CD4-positive, alpha-beta T cell treated with Interleukin-10 for 1 hour (primary cell): ENCODE measurements at places on chromosomes 12 and 14.

DNA sequence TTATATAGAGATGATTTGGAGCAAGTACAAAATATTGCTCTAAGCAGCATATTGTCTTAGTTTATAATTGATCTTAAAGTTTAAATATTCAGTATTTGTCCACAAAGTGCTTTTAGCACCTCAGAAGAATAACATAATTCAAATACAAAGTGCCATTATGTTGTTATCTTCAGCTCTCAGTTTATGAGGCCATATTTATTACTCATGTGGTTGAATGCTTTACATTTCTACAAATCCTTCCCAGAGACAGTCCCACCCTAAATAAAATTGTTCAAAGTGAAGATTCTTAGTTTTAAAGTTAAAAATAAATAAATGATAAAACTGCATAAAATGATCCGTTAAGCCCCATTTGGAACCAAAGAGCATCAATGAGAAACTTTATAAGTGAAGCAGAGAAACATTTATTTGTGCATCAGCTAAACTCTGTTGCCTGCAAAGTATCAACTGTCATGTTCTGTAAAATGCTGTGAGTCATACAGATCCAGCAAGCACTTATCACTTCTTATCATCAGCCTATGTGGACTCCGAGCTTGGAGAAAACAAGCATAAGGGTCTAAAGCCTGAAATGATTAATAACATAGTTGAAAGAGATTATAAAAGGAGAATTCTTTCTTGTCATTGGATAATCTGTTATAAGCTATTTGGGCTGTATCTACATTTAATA lies 218.9 kb downstream of the ADAMTS20 start:
- DNase-seq = no peak

- no peak for DNase-seq
These were observed 21.6 kb upstream of the TEX22 start for GRCh38 chr14:105376521-105377440.

DNA sequence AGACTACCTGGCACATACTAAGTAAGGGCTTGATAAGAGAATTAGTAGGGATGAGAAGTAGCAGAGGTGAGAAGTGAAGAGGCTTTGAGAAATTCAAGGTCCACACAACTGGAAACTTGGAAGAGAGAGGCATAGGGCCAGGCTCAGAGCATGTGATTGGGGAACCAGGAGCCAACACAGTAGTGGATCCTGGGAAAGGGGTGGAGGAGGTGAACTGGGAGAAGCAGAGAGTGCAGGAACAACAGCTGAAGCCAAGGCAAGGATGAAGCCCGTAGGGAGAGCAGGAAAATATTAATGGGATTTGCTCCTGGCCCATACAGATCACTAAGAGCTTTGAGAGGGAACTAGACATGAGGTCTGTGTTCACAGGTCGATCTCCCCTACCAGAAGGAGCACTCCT lies 1.4 kb upstream of the ITGB7 start:
- DNase-seq = no peak

GRCh38 chr14:105286759-105287144 lies 14.0 kb downstream of the BRF1 start:
- DNase-seq = no peak

GRCh38 chr14:56862836-56863235 lies 52.6 kb upstream of the OTX2 start:
- no peak for DNase-seq

DNA sequence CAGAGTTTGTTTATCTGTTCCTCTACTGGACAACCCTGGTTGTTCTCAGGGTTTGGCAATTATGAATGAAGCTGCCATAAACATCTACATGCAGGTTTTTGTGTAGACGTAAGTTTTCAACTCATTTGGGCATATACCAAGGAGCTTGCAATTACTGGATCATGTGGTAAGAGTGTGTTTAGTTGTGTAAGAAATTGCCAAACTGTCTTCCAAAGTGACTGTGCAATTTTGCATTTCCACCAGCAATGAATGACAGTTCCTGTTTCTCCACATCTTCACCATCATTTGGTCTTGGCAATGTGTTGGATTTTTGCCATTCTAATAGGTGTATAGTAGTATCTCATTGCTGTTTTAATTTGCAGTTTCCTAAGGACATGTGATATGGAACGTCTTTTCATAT lies 39.8 kb upstream of the FBXO33 start:
- no peak for DNase-seq

DNA sequence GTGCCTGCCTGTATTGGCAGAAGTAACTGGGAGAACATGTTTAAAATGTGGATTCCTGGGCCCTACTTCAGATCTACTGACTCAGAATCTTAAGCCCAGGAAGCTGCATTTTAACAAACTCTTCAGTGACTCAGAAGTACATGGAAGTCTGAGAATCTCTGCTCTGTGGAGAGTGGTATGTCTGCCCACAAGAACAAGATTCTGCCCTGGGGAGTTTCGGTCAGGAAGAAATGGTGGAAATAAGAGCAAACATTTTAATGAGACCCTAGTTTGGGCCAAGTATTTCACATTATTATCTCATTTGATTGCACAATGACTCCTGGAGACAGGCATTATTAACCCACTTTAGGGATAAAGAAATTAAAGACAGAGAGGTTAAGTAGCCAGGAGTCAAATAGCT lies 8.2 kb downstream of the ALDH1L2 start:
- no peak for DNase-seq

DNA sequence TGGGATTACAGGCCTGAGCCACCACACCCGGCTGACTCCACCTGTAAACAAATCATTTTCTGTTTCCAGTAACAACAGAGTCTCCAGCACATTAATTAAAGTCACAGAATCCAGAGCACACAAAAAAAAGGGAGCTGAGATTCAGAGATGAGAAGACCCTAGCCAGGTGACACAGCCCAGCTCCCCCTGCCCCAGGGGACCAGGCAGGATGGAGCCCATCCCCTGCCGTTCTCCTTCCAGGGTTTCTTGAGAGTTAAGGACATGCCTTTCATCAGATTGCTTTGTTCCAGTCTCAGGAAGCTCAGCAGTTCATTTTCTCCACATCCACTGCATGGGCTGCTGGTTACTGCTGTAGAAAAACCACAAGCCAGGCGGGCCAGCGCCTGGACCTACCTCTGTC lies 81.2 kb downstream of the RIMBP2 start:
- DNase-seq = no peak

- DNase-seq = no peak
These were observed 20.0 kb downstream of the UTP20 start for GRCh38 chr12:101299931-101300330.

DNA sequence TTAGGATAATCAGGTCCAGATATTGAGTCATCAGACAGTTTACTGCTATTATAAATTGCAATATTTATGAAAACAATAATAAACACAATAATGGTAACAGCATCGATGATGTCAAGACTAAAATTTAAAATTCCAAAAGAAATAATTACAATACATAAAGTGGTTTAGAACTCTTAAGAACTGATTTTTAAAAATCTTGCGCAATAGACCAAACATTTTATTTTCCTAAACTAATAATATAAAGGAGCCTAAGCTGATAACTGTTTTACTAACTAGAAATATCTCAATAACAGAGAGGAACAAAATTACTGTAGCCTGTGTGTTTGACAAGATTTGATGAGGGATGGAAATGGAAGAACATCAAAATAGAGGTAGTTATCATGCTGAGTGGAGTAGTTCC lies 93.9 kb upstream of the TRHDE start:
- no peak for DNase-seq

GRCh38 chr14:24952851-24953666 lies 96.9 kb downstream of the STXBP6 start:
- no peak for DNase-seq

DNA sequence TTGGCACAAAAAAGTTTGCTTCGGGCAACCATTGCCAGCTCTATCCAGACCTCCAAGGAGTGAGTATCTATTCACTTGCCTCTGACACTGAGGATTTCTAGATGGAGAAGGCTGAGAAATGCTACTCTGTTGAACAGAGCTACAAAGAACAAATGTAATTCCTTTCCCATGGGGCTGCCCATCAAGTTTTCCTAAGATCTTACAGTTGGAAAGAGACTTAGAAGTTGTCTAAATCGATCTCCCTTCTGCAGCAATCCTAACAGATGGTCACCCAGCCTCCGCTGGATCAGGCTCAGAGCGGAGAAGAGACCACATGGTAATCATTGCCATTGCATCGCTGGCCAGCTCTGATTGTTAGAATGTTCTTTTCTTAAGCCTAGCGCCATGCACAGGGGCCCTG lies 110.1 kb upstream of the BCL2L14 start:
- no peak for DNase-seq

GRCh38 chr14:26596543-26597061 lies 1.2 kb downstream of the NOVA1 start:
- no peak for DNase-seq

DNA sequence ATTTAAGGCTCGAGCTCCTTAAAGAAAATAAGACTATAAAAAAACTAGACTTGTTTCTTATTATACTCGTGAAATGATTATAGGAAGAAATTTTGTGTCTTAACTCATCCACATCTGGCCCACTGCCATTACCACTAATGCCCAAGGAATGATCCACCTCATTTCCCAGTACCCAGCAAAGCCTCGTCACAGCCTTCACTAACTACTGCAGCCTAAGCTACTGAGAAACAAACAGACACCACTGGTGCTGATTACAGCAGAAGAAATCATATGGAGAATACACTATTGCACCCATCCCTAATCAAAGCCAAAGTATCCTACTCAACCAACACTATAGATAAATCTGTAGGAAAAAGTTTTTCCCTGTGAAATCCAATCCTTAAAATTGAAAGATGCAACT lies 205.3 kb upstream of the NAV3 start:
- no peak for DNase-seq

- DNase-seq = no peak
These were observed 3.6 kb upstream of the HSPB8 start for GRCh38 chr12:119175081-119175480.

GRCh38 chr14:102518063-102518648 lies 8.6 kb upstream of the ANKRD9 start:
- DNase-seq = no peak

GRCh38 chr14:23615856-23616255 lies 20.3 kb upstream of the DHRS2 start:
- no peak for DNase-seq

- DNase-seq = no peak
These were observed 94.1 kb downstream of the GCH1 start for GRCh38 chr14:54808326-54809161.

DNA sequence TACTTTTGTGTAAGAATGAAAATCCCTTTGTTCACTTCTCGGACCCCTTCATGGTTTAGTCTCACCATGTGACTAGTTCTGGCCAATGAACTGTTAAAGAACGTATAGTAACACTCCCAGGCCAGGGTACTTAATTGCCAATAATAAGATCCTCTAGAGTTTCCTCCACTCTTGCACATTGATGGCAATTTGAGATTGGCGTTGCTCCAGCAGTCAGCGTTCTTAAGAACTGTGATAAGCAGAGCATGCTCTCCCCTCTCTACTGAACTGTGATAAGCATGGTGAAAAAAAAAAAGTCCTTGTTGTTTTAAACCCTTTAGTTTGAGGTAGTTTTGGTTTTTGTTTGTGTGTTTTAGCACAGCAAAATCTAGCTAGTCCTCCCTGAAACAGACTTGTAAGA lies 854.5 kb downstream of the SLC6A15 start:
- no peak for DNase-seq

DNA sequence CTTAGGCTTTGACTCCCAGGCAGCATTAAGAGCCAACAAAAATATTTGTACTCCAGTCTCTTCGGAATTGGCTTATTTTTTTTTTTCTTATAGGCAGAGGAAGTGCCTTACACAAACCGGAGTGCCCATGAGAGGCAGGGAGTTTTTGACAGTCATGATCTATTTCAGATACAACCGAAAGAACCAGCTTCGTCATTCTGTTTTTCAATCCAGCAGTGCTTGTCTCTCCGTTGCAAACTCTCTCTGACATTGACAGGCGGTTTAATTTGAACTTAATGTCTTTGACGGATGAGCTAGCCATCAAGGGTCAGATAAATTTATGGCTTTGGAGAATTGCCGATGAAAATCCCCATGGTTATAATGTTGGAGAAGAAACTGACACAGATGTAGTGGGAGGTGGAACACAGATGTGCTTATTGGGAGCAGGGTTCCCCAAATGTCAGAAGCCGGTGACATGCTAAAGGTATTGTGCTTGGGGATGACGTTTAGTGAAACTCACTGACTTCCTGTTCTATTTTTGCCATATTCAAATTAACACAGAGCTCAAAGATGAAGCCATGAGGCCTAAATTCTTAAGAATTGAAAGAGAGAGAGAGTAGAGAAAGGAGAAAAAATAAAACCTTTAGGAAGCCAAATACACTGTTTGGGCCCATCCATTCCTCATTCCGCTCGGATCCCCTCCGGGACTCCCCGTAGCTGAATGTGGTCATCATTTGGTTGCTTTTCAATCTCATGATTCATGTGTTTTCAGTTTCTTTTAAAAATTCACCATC lies 59.7 kb downstream of the PLXNC1 start:
- peak; percentile 63 for DNase-seq

DNA sequence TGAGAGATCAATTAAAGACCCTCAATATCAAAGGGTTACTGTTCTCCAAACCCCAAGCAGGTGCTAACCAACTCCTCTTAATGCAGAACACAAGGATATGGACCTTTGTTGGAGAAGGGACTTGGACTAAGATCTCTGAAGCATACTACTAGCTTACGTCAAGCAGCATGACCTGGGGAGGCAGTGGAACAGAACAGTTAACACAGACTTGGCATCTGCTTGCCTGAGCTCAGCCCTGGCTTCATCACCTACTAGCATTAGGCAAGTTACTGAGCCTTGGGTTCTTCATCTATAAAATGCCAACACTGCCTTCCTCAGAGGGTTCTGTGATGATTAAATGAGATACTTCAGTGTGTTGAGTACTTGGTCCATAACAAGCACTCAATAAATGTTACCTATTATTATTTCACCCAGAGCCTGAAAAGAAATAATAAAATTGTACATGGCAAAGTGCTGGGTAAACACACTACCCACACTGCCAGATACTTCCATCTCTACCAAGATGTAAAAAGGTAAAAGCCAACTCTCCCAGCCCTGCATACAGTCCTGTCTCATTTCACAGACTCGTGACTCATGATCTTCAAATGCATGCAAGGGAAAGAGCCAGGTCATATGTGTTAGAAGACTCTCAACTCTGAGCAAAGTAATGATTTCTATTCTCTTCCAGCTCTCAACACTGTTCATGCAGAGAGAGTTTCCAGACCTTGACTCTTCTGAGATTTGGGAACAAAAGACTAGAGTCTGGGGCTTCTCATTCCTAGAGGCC lies 39.7 kb downstream of the FMNL3 start:
- DNase-seq = no peak

DNA sequence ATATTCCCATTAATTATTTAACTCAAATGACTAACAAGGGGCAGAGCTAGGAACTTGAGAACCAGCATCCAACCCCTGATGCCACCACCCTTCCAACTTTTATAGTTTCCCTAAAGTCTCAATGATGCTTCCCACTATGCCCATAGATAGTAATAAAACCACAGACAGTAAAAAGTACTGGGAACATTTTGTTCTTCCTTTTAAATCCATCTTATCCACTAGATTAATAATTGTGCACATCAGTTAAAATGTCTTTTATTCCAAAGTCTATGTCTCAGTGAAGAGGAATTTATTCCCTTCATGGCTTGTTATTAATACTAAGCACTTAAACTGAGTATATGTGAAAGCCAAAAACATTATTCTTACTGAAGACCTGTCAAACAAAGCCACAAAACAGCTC lies 45.8 kb downstream of the SINHCAF start:
- no peak for DNase-seq
